GM13976 (cell line): ENCODE measurements at places on chromosomes 16 and 17.

DNA sequence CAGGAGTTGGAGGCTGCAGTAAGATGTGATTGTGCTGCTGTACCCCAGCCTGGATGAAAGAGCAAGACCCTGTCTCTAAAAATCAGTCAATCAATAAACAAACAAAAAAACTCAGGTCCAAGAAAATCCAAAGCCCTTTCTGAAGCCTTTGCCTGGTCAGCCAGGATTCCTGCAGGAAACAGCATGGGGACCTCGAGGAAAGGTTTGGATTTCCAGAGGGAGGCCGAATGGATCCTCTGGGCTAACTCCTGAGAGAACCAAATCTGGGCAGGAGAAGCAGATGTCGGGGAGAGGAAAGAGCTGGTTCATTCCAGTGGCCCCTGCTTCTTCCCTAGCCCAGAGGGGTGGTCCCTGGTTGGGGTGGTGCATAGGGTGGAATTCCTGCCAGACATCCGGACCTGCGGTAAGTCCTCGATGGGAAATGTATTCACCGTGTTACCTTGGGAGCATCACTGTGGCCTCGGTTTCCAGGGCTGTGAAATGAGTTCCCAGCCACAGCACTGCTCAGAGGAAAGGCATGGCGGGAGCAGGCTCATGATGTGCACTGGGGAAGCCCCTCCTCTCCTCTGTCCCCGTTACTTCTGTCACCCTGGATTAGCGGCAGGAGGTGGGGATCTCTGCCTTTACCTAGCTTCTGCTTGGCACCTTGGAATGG is 75.1 kb downstream of the CYLD start:
- no peak for DNase-seq

- DNase-seq = no peak
Measured at GRCh38 chr16:82470620-82471152, 156.1 kb upstream of the CDH13 start.

DNA sequence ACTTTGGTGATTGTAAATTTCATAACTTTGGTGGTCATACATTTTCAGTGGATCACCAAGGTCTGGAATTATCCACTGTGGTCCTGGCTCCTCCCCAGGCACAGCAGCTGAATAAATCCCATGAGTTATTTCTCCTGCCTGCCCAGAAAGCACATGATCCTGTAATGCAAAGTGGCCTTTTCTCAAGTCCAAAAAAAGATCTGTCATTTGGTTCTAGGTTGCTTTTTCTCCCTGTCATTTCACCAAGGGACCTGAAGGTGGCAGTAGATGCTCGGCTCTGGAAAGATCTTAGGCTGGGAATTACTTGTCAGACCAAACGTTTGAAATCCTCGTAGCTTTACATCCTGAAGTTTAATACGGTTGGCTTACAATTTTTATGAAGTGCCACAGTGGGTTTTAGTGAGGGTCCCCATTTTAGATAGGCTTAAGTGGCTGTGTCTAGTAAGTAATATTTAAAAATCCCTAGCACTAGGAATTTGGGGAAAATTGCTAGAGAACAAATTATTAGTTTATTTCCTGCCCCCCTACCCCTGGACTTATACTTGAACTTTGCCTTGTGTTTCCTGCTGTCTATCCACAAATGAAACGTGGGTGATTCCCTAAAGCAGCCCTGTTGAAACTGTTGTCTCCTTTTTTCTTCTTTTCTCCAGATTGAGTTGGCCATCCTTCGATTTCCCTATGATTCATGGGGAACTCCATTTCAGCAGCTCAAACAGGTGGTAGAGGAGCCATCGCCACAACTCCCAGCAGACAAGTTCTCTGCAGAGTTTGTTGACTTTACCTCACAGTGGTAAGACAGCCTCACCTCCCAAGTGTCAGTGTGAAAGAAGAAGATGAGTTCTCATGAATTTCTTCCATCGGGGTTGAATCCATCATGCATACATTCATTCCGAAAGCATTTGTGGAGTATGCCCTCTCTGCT is 111.7 kb downstream of the MAP2K6 start:
- DNase-seq = peak; percentile 45

- DNase-seq = no peak
Measured at GRCh38 chr16:16004314-16004749, 54.9 kb downstream of the ABCC1 start.

DNA sequence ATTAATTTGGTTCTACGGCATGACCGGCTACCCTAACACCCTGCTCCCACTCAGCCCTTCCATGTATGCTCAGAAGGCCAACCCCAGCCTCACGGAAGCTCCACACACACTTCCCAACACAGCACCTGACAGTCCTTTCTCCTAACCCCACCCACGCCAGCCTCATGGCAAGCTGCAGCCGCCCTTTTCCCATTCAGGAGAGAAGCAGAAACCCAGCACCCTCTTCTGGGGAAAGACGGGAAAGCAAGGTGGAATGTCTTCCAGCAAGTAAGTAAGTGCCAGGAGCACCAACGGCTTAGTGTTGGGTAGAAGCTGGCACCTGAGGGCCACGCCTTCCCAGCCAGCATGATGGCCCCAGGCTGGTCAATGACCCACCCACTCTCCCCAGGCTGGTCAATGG is 32.1 kb downstream of the ABR start:
- DNase-seq = no peak

DNA sequence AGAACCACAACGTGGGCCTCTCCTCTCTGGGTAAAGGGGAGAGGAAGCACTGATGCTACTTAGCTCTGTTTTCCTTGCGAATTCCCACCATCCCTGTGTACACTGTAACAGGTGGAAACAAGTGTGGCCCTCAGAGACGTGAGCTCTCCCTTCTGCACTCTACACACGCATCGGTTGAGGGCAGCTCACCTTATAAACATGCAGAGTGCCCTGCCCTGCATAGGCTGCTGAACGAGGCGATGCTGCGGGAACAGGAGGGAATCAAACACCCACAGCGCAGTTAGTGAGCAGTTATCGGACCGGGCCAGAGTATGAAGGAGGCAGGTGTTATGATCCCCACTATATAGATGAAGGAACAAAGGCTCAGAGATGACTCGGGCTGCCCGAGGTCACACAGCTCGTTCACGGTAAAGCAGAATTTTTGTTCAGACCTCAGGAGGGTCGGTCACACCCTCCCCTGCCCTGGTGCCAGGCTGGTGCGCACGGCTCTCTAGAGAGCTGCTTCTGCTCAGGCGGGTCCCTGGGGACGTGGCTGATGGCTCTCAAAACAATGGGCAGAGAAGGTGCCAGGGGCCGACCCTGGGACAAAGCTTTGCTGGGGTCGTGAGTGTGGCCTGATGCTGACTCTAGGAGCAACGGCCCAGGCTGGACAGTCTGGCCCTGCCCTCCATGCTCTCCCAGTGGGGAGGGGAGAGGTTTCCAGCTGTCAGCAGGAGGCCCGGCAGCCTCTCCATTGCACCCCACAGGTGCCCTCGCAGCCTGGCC is 68.5 kb downstream of the RPH3AL start:
- DNase-seq = no peak

DNA sequence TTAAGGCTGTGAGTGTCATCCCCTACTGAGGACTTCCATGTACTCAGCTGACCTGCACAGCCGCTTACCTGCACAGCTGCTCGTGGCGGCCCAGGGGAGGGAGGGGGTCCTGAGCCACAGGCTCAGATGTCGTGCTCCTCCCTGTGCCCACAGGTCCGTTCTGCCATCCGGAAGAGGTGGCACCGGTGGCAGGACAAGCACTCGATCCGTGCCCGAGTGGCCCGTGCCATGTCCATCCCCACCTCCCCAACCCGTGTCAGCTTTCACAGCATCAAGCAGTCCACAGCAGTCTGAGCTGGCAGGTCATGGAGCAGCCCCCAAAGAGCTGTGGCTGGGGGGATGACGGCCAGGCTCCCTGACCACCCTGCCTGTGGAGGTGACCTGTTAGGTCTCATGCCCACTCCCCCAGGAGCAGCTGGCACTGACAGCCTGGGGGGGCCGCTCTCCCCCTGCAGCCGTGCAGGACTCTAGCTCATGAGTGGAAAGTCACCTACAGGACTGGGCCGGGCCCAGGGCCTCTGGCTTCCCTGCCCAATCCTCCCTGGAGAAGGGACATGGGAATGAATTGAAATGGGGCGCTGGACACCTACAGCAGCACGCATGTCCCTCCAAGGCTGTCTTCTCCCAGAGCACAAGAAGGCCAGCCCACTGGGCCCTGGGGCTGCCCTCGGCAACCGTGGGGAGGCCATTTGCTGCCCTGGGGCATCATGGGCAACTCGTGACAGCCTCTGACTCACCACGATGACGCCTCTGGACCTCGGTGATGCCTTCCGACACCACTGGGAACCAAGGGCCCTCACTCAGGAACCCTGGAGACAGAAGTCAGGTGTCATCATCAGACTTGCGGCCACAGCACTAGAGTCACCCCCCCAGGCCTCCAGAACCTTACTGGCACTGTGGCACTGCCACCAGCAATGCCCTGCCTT is 9.9 kb upstream of the SPPL2C start:
- no peak for DNase-seq

- DNase-seq = no peak
Measured at GRCh38 chr16:591892-592517, 2.1 kb downstream of the RAB40C start.

GRCh38 chr16:81803332-81803731 is 24.2 kb downstream of the PLCG2 start:
- DNase-seq = no peak

DNA sequence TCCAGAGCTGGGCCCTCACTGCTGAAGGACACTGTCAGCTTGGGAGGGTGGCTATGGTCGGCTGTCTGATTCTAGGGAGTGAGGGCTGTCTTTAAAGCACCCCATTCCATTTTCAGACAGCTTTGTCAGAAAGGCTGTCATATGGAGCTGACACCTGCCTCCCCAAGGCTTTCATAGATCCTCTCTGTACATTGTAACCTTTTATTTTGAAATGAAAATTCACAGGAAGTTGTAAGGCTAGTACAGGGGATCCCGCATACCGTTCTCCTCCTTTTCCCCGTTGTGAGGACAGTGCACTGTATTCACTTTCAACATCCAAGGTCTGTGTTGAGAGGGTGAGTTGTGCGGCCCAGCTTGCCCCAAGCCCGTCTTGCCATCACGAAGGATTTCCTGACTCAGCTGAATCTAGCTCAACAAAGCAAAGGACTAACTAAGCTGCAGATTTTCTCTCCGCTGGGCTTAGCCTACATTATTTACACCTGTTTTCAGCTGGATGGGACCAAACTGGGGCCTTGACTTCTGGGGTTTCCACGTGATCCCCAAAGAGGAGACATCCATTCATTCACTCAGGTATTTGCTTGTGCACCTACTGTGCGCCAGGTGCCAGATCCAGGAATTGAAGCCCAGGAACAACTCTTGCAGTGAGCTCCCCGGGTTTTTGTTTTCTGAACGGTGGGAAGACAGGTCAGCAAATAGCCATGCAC is 5.2 kb upstream of the TMEM235 start:
- DNase-seq = no peak

DNA sequence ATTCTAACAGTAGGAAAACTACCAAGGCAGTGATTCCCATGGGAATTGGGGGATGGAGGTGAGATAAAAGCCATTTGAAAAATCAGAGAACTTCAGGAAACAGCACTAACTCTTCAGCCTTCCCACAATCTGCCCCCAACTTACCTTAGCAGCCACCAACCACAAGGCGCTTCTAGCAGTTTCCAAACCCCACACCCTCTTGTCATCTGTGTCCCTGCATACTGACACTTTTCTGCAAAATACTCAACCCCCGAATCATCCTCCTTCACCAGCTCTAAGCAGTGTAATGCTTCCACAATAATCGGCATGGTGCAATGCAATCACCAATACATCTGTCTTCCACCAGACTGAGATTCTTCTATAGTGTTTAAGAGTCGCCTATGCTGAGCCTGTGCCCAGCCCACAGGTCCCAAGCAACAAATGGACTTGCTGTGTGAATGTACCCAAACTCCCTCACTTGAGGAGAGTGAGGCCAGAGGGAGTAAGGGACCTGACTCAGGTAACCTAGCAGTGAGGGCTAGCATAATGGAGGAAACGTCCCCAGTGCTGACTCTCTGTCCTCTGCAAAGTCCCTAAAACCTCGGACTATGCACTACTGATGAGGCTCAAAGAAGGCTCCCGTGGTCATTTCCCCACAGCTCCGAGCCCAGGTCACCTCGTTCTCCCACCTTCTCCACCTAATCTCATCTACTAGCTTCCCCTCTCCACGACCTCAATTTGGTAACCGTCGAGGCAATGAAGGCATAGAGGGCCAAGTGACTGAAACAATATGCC is 943 bp downstream of the DYNC1LI2 start:
- peak; percentile 27 for DNase-seq

GRCh38 chr17:27860971-27861664 is 32.0 kb downstream of the LYRM9 start:
- no peak for DNase-seq

GRCh38 chr16:1494711-1495110 is 1.6 kb downstream of the TELO2 start:
- no peak for DNase-seq

- no peak for DNase-seq
Measured at GRCh38 chr17:14827396-14827919, 437.7 kb downstream of the PMP22 start.

DNA sequence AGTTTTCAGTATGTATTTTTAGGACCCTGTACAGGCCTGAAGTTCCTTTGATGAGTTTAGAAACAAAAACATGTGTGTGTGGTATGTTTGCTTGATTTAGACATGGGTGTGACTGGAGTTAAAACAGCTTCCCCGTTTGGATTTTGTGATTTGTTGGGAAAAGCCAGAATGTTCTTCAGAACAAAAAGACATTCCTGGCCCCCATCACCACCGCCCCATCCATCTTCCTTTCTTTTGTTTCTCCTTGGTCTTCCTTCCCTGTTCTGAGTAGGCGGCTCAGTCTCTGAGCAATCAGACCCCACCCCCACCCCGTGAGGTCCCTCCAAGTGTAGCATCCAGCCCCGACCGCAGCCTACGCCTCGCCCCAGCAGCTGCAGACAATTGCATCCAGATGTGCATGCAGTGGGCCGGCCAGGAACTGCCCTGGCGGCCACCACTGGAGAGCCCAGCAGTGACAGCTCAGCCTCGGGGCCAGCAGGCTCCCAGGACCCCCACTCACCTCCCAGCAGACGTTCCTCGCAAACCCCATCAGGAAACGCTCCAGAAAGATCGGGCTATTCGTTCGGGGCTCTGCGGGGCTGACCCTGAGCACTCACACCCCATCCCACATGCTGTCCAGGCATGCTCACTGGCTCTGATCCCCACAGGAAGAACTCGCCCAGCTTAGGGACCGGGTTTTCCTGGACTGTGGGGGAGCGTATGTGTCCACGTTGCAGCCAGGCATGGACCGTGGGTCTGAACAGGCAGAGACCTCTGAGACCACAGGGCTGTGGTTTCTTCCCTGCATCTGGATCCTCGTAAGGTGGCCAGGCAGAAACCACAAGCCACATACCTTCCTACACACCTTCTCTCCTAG is 99.8 kb upstream of the CDH5 start:
- DNase-seq = no peak

- no peak for DNase-seq
Measured at GRCh38 chr16:51133183-51133582, 17.9 kb downstream of the SALL1 start.

GRCh38 chr16:56866955-56867830 is 2.2 kb downstream of the SLC12A3 start:
- peak; percentile 81 for DNase-seq

DNA sequence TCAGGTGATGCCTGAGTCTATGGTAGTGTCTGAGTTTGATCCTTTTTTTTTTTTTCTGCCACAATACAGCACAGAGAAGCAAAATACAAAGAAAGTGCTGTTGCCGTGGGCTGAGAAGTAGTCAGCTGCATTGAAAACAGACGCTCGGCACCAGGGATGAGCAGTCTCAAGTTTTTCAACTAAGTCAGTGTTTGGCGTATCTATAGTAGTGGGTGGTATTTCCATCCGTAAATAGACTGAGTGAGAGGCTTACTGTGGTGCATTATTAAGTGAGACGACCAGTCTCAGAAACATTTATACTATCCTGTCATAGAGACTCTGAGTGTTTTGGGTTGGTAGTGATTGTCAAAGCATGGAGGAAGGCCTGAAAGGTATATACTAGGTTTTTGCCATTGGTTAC is 221.3 kb downstream of the SNX29 start:
- DNase-seq = no peak
